Psoas muscle (tissue), 8 donors: ENCODE measurements at places on chromosomes 11 and 22. TPM values are rescaled to one million over a fixed set of nuclear protein-coding genes. Genes with fewer than 3 reads are reported as not detected.

Gene GVQW3
- total RNA-seq, result 0.62 TPM

Gene SMIM38
- total RNA-seq, result 0.08 TPM

Gene RPS25
- 1,226 TPM for total RNA-seq

Gene GNAZ
- total RNA-seq, result 1.5 TPM

Gene C11orf21
- 0.22 TPM for total RNA-seq

DNA sequence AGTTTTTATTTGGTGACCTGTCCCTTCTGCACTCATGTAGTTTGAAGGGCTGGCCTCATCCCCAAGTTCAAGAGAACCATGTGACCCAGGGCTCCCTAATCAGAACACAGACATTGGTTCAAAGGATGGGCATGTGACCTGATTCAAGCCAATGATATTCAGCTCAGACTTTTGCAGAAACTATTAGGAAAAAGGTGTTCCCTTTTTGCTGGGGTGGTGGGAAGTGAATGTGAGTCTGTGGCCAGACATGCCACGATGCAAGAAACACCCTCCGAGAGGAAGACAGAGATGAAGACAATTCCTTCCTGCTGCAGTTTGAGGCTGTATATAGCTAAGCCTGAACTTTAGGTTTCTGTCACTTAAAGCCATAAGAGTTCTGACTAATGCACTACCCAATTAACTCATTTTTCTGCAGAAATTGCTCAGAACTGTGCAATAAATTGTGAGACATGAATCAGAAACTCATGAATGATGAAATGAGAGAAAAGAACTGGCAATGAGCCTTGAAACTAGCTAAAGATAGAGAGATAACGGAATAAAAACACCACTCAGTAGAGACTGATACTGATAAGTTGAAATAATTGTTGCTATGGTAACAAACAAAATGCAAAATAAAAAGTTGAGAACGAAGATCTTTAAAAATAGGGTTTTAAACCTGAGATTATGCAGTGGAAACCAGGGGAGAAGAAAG lies 9.2 kb upstream of the MAPK1 start:
- DNase-seq, result no peak

DNA sequence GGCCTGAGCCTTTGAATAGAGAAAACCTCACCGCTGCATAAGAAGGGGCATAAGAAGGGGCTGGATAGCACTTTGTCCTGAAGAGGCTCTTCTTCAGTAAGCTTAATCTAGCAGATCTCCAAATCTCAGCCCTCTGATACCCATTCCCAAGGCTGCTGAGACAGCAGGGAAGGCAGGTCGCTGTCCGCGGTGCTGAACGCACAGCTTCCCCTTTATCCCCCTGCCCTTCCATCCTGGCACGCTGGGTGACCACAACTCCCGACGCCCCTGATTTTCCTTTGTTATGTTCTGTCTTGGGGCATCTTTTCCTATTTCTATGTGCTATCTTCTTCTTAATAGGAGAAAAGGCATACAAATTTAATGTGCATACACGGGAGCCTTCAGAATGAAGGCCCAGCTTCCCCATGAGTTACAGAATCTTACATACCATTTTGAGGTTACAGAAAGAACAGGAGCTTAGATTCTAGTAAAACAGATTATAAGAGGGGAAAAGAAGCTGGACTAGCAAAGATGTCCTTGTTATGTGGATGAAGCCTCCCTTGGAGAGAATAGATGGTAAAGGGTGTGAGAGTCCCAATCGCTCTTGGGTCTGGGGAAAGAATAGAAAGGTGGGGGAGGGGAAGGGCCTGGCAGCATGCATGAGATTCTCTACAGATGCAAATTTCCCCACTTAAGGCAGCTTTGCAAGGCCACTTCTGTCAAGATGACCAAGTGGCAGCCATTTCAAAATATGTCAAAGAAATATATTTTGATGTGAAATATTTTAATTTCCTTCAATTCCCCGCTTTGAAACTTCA lies 5.7 kb upstream of the SULT4A1 start:
- DNase-seq, result peak; percentile 59

- no peak for DNase-seq
These were observed 30.8 kb downstream of the MYH9 start for GRCh38 chr22:36356708-36357624.

DNA sequence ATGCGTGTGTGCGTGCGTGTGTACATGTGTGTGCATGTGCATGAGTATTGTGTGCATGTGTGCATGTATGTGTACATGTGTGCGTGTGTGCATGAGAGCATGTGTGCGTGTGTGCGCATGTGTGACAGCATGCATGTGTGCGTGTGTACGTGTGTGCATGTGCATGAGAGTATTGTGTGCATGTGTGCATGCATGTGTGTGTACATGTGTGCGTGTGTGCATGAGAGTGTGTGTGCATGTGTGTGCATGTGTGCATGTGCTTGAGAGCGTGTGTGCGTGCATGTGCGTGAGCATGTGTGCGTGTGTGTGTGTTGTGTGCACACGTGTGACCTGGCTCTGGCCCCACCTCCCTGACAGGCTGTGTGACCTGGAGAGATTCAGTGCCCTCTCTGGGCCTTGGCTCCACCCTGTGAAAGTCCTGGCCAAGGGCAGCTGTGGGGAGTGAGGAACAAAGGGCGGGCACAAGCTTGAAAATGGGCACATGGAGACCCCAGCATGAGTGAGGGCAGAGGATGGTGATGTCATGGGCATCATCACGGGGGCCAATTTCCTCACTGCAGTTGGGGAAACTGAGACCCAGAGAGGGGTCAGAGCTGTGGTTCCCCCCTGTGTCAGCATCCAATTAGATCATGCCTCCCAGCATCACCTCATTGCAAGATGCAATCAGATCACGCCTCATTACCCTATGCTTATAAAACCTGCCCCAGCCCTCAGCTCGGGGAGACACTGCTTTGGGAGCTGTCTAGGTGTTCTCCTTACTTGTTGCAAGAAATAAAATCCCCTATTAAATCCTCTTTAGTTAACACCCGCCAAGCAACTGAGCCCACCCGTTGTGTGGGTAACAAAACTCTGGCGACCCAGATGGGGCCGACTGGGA lies 658 bp downstream of the ACY3 start:
- no peak for DNase-seq

- DNase-seq, result no peak
These were observed 218.2 kb downstream of the JRKL start for GRCh38 chr11:96607864-96608558.

DNA sequence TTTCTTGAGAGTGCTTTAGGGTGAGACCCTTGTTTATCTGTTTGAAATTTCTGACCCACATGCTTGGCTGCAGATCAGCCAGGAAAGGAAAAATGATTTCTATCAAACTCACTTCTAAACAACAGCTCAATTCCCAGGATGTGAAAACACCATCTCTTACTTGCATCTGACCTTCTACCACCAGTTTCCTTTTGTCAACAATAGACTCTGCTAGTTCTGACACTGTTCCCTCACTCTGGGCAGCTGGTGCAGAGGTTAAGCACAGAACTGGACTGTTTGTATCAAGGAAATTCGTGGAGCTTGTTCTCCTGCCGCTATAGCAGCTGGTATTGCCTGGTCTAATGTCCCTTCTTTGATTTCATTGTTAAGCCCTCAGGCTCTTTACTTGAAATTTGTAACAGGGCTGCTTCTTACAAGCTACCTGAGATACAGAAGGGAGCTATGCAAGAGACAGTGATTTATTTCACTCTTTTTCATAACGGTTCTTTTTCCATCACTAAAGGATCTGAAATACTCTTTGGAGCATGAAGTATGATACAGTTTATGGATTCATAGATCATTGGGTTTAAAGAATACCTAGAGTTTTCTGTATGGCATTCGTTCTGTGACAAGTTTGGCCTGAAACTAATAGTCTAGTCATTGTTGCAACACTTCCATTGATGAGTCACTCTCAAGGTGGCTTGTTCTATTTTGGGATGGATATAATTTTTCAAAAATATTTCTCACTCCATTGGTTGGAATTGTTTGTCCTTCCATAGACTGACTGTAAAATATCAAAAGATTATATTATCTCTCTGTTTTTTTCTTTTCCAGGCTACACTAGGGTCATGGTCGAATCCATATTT lies 178.2 kb upstream of the ZC3H12C start:
- no peak for DNase-seq
